ENCODE measurements at places on chromosomes 12 and 14.

DNA sequence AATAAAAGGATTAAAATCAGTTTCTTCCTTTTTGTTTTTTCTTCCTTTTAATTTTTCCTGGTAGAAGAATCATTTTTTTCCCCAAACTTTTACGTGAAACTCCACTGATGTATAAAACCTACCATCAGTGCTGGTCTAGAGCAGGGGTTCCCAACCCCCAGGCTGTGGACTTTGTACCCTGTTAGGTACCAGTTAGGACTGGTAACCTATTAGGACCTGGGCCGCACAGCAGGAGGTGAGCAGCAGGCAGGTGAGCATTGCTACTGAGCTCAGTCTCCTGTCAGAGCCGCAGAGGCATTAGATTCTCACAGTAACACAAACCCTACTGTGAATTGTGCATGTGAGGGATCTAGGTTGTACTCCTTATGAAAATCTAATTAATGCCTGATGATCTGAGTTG is 10.1 kb downstream of the SMCO2 start:
- no peak for DNase-seq

DNA sequence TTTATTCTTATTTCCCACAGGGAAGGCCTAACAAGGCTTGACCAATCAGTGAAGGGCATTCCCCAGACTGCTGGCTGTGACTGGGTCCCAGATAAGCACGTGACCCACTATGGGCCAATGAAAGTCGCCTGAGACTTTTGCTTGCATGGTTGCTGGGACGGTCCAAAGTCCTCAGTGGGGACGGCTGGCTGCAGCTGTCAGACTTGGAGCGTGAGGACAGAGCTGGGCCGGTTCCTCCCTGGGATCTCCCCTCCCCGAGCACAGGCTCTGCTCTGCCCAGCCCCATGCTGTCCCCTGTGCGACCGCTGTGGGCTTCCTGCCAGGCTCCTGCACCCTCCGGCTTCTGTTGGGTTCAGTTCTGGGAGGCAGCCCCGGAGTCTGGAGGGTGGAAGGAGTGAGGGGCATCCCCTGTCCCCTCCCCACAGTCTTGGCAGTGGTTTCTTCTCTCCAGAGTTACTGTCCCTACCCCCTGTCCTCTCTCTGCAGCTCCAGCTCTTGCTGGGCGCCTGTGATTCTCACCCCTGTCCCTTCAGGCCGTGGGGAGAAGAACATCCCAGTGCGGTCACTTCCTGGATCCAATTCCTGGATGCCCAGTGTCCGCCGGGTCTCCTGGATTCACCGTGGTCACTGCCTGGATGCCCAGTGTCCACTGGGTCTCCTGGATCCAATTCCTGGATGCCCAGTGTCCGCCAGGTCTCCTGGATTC is 50.1 kb downstream of the GALNT9 start:
- no peak for DNase-seq

DNA sequence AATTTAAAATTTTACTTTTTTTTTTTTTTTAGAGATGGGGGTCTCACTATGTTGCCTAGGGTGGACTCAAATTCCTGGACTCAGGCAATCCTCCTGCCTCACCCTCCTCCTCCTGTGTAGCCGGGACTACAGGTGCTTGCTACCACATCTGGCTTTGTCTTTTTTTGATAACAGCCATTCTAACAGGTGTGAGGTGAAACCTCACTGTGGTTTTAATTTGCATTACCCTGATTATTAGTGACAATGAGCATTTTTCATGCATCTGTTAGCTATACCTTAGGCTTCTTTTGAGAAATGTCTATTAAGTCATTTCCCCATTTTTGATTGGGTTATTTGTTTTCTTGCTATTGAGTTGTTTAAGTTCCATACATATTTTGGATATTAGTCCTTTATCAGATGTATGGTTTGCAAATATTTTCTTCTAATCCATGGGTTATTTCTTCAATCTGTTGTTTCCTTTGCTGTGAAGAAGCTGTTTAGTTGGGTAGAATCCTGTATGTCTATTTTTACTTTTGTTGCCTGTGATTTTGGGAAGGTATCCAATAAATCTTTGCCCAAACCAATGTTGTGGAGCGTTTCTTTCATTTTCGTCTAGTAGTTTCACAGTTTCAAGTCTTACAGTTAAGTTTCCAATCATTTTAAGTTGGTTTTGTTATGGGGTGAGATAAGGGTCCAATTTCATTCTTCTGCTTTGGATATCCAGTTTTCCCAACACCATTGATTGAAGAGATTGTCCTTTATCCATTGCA is 86.1 kb downstream of the MYF5 start:
- no peak for DNase-seq

GRCh38 chr12:13210236-13211190 is 14.0 kb downstream of the EMP1 start:
- DNase-seq, result no peak

DNA sequence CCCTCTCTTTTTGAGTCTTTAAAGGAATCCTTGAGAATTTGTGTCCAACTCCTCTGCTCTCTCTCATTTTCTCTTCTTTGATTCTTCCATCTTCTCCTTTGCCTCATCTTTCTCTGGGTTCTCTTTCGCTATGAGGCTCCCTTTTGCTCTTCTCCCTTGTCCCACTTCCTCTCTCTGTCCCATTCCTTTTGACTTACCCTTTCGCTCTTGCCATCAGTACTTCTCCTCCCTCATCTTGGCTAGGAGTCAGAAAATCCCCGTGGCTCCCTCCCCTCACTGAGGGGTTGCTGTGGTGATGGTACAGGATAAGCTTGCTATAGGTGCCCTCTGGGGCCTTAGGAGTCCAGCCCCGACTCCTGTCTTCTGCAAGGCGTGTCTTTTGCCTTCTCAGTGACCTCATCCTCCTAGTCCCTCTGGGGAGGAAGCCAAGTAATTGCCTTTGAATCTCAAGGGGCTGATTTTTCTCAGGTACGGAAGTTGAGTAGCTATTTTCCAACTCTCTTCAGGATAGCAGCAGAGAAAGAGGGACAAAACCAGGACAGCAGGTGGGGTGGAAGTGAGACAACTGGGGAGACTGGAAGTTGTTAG is 6.4 kb downstream of the PDE1B start:
- no peak for DNase-seq

- no peak for DNase-seq
Observed at GRCh38 chr14:31578266-31578665, 17.1 kb downstream of the NUBPL start.

DNA sequence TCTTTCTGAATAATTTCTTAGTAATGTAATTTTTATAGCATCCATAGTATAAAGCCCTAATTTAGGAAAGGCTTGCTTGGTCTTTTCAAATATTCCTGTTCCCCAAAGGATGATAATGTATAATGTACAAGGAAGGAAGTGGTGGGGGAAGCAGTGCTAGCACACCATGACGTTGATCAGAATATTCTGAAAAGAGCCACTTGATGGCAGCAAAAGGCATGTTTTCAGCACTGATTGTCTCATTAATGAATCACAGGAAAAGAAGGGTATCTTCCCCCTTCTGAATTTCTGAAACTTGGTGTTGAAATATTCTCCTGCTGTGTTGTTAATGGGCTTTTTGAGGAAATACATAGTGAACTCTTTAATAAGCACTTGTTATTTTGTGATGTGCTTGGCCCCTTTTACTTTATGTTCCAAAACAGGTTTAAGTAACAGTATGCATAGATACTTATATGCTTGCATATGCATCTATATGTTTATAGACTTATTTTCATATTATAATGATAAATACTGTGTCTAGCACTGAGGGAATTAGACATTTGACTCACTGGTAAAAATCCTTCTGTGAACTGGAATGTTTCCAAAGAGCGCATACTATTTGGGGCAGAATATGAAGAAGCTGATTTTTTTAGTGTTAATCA is 122.0 kb downstream of the TMEM117 start:
- DNase-seq, result peak; percentile 53

DNA sequence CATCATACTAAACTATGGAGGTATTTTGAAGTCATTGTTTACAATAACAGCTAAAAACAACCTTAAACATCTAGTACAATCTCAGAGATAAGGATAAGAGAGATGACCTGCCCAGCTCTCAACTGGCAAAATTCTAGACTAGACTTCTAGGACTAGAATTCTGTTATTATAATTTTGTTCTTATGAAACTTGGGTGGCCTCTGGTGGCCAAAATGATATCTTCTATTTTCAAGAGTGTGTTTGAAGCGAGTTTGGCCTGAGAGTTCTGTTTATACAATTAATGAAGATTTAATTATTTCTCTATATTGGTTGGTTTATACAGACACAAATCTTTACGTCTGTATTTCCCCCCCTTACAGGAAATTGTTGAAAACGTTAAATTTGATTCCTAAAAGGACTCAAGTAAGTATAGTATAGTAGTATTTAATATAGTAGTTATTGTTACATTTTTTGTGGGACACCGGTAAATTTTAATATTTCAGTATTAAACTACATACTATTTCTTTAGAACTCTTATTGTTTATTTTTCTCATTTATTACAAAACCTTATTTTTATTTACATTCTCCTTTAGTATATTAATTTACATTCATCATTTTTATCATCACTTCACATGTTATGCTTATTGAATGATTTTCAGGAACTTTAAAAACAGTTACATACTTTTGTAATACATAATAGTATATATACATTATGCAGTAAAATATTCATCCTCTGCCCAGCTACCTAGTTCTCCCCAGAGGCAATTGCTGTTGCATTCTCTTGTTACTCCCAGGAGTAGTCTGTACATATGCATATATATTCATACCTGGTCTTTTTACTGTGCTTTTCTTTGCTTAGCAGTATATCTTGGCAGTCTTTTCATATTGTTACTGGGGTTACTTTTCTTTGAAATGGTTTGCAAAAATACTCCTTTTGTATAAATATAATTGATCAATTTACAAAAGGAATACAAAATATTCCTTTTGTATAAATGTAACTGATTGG is 6.6 kb downstream of the PPHLN1 start:
- peak; percentile 43 for DNase-seq

GRCh38 chr12:64780132-64780530 is 20.9 kb upstream of the GNS start:
- DNase-seq, result no peak

- no peak for DNase-seq
Observed at GRCh38 chr12:114762490-114763110, 78.6 kb upstream of the TBX3 start.

- no peak for DNase-seq
Observed at GRCh38 chr14:104303705-104304425, 165.5 kb downstream of the KIF26A start.

- no peak for DNase-seq
Observed at GRCh38 chr14:84442521-84442920, 1087.4 kb upstream of the FLRT2 start.

- no peak for DNase-seq
Observed at GRCh38 chr14:96095581-96096476, 56.7 kb downstream of the C14orf132 start.

GRCh38 chr14:21100931-21101330 is at the start of gene TMEM253:
Gene TMEM253, plus strand, starts transcription at chr14:21101066. Its CDS starts 278 bp downstream, at chr14:21101344.
- no peak for DNase-seq

- DNase-seq, result no peak
Observed at GRCh38 chr12:96810477-96810876, 96.6 kb upstream of the NEDD1 start.

DNA sequence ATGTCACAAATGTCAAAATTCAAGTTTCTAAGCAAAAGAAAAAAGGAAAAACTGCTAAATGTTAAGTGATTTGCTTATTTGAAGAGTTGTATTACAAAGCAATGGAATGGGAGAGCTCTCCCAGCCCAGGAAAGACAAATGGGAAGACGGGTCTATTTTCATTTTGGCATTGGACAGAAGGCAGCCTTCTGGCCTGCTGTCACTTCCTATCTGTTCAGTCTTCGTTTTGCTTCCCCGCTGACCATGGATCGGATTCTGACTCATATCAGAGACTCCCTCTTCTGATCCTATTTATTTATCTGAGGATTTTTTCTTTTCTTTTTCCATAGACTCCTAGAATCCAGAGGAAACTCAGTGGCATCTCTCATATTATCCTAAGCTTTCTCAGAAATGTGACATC is 634.9 kb downstream of the DIO2 start:
- no peak for DNase-seq

- DNase-seq, result no peak
Observed at GRCh38 chr12:26252946-26253345, 57.6 kb downstream of the SSPN start.

- no peak for DNase-seq
Observed at GRCh38 chr12:64522807-64523206, 70.9 kb downstream of the TBK1 start.

GRCh38 chr14:35331605-35332516 is 39.7 kb downstream of the PSMA6 start:
- DNase-seq, result peak; percentile 46

- no peak for DNase-seq
Observed at GRCh38 chr12:105413911-105414487, 83.5 kb downstream of the C12orf75 start.

DNA sequence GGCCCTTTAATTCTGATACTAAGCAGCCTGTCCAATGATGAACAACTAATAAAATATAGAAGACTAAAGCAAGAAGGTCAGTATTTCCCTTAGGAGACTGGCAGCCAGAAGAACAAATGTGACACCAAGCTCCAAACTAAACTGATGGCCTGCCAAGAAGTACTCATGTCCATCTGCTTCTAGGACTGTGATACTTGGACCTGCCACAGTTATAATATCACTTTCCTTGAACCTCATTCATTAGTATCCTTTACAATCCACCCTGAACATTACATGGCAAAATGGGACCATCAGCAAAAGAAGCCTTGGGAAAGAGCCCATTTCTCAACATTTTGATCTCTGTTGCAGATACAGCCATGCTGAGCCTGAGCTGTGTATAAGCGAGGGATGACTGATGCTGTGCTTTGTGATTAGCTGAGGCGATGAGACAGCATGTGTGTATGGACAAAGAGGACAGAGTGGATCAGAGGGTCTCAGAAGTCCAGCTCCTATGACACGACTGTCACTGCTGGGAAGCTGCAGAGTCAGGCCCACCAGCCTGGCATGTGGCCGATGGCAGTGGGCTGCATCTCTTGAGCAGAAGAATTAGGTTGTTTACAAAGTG is 73.9 kb downstream of the TGFB3 start:
- DNase-seq, result no peak

DNA sequence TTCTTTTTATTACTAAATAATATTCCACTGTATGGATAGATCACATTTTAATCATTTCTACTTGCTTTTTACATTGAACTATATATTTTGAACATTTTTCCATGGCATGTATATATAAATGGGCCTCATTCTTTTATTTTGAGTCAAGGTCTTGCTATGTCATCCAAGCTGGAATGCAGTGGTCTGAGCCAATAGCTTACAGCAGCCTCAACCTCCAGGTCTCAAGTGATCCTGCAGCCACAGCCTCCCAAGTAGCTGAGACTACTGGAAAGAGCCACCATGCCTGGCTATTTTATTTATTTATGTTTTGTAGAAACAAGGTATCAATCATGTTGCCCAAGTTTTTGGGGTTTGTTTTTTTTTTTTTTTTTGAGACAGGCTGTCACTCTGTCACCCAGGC is 7.6 kb downstream of the FCF1 start:
- no peak for DNase-seq

- no peak for DNase-seq
Observed at GRCh38 chr12:122318607-122319605, 52.6 kb upstream of the VPS33A start.
